COR-L47 (cell line): ENCODE measurements at places on chromosomes 5 and 9.

- DNase-seq = no peak
These were observed 1.1 kb upstream of the PROB1 start for GRCh38 chr5:139395844-139396640.

DNA sequence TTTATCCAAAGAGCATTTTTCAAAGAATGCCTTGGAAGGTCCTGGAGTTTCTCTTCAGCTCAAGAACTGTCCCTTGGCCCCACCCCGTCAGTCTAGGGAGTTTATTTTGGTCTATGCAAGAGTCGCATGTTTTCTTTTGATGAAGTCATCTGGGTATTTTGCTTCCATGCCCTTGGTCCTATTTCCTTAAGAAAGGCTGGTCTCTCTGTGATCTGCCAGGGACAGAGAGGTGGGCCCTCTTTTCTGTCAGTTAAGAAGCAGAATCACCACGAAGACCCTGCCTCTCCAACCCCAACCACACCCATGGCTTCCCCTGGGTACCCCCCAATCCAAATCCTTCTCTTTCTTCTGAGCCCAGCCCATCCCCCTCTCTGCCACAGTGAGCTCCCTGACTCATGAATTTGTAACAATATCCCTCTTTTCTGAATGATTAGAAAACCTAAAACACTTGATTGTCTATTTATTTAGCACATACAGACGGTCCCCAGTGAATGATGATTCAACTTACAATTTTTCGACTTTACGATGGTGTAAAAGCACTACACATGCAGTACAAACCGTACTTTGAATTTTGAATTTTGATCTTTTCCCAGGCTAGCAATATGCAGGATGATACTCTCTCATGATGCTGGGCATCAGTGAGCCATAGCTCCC is 163.5 kb upstream of the ADRA1B start:
- no peak for DNase-seq

DNA sequence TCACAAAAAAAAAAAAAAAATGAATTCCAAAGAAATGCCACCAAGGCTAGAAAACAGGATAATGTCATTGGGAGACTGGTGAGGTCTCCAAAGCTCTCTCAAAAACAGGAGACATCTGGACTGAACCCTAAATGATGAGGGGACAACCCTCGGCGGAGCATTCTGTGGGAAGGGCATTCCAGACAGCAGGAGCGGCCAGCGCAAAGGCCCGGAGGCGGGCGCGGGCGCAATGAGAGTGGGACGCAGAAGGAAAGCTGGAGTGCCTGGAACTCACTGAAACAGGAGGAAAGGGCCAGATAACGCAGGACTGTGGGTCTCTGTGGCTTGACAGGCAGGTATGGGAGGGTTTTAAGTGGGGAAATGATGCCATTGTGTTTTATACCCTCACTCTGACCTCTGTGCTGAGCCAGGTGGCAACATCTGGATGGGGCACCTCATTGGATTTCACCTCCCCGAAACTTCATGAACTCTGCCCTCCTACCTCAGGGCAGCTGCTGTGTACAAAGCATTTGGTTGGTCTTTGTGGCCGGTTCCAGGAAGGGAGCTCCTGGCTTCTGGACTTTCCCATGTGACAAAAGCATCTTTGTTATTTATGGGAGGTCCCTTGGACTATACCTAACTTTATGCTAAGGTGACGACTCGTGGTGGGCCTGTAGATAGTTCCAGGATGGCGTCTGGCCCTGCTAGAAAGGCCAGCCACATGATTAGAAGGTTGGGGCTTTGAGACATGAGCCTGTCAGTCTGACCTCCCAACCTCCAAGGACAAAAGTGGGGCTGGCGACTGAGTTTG is 11.5 kb upstream of the MAPK9 start:
- no peak for DNase-seq

- DNase-seq = no peak
These were observed 26.4 kb upstream of the PIK3R1 start for GRCh38 chr5:68189171-68189570.

GRCh38 chr5:139710319-139711066 is 62.3 kb downstream of the CXXC5 start:
- no peak for DNase-seq
